ENCODE measurements at places on chromosomes 1 and 21. TPM values are rescaled to one million over a fixed set of nuclear protein-coding genes. Genes with fewer than 3 reads are reported as not detected.

The S100B gene
- not detected for total RNA-seq

The KCNK2 gene
- not detected for total RNA-seq

The SLC1A7 gene
- total RNA-seq: not detected

The CNIH3 gene
- total RNA-seq: 1.1 TPM

The RUNX3 gene
- 136 TPM for total RNA-seq

The KIFAP3 gene
- total RNA-seq: 15.8 TPM

The CDK11A gene
- total RNA-seq: 63.0 TPM

The OR2T33 gene
- total RNA-seq: not detected

The CD5L gene
- total RNA-seq: not detected

The PKN2 gene
- 35.0 TPM for total RNA-seq

The LCE2B gene
- not detected for total RNA-seq

The RSBN1 gene
- 21.6 TPM for total RNA-seq

The HUNK gene
- 0.23 TPM for total RNA-seq

The SPEN gene
- 52.1 TPM for total RNA-seq

The OTUD3 gene
- total RNA-seq: 23.2 TPM

The TDRD5 gene
- total RNA-seq: not detected

The C1orf53 gene
- not detected for total RNA-seq

The ZBTB21 gene
- 61.0 TPM for total RNA-seq

The ALX3 gene
- not detected for total RNA-seq

The DENND2C gene
- 2.3 TPM for total RNA-seq

The INSRR gene
- 0.29 TPM for total RNA-seq

The CELA2B gene
- not detected for total RNA-seq

The BMP8A gene
- total RNA-seq: 0.14 TPM

The PIK3C2B gene
- 26.3 TPM for total RNA-seq

The CASQ1 gene
- total RNA-seq: not detected

The KRTAP19-1 gene
- total RNA-seq: not detected

The RAB25 gene
- total RNA-seq: 0.89 TPM

The CD1B gene
- not detected for total RNA-seq

The CLDN17 gene
- not detected for total RNA-seq

The SPOCD1 gene
- 0.46 TPM for total RNA-seq

The RC3H1 gene
- 50.1 TPM for total RNA-seq

The TMEM52 gene
- 1.5 TPM for total RNA-seq

The C1QB gene
- not detected for total RNA-seq

The A3GALT2 gene
- not detected for total RNA-seq

The PCNT gene
- 63.4 TPM for total RNA-seq

The EXTL1 gene
- total RNA-seq: not detected

The ERVH48-1 gene
- total RNA-seq: 2.7 TPM

The FALEC gene
- 0.66 TPM for total RNA-seq

The PDC gene
- not detected for total RNA-seq

The TSSK3 gene
- 1.7 TPM for total RNA-seq

The TSPAN2 gene
- total RNA-seq: 0.43 TPM

The C2CD4D gene
- 2.3 TPM for total RNA-seq

The CLSTN1 gene
- total RNA-seq: 43.3 TPM

The ADAMTS5 gene
- total RNA-seq: not detected

The TNFSF4 gene
- 3.0 TPM for total RNA-seq

The SPRR1A gene
- not detected for total RNA-seq

All from activated naive CD4-positive, alpha-beta T cell treated with anti-CD3 and anti-CD28 coated beads, Interleukin-2, amount 50 U/mL, for 72 hours (primary cell).